CD8-positive, alpha-beta memory T cell (primary cell): ENCODE measurements at places on chromosomes 3 and 15.

DNA sequence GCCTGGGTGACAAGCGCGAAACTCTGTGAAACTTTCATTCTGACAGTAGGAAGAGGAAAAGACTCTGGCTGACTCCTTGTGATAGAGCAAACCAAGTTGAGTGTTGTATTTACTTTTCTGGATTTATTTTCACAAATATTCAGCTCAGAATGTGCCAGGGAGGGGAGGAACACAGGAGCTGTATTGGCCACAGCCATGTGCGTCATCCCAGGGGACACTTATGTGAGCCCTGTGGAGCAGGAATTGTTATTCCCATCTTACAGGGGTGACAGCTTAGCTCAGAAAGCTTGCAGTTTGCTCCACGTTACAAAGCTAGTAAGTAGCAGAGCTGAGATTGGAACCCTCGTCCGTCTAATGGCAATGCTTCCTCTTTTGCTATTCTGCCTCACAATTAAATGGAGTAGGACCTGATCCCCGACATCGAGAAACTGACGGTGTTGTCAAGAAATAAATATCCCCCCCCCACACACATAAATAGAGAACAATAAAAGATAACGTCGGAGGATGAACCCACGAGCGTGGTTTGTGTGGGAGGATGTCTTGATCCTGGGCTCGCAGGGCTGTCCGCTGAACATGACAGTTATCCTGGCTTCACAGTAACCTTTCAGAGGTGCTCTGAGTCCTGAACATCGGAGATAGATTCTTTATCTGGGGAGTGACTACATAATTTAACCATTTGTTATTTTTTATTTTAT, 151.6 kb upstream of the CTDSPL start:
- H3K27me3 ChIP-seq, result no peaks in the 10 kb centered on the region
- no peak overlapping the region for H3K4me3 ChIP-seq
- no peak overlapping the region for H3K27ac ChIP-seq
- no peaks in the 10 kb centered on the region for H3K4me1 ChIP-seq
- no peak for DNase-seq
- no peaks in the 10 kb centered on the region for H3K36me3 ChIP-seq

DNA sequence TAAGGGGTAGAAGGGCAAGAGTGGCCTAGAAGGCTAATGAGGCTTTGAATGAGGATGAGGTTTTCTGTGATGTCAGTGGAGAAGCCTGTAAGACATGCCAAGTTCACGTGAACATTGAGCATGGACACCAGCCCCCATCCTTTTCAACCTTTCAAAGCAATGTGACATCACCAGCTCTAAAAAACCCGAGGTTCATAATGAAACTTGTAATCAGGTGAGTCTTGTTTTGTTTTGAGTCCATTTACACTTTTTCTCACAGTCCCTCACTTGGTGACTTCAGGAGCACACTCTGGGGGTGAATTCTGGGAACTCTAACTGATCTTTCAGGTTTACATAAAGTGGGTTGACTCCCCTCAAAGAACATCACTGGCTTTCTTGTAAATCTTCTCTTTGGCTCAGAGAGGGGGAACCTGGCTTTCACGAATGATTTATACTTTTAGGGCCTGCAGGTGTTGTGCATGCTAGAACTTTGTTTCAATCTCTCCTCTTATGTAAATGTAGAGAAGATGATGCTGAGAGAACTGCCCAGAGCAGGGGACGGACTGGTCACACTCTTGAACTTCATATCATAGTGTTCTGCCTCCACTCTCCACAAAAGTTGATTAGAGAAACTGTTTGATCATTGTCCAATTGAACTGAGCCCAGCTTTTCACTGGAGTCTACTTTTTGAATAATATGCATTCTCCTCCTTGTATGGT, 224.7 kb upstream of the SATB1 start:
- no peaks in the 10 kb centered on the region for H3K36me3 ChIP-seq
- peak; percentile 3 for DNase-seq
- H3K27ac ChIP-seq, result no peak overlapping the region

DNA sequence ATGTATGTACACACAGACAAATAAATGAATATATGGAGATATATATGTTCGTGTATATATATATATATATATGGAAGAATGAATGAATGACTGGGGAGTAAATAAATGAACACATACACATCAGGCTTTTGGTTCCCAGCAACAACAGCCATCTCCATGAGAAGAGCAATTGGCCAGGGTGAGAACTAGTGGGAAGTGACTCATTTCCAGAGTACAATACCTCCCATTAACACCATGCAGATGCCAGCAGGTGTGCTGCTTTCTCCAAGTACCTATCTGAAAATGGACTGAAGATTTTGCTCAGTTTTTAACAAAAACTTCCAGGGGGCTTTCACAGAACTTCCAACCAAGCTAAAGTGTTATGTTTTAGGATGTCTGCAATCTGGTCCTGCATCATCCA, 179.8 kb upstream of the SLC2A2 start:
- no peak for DNase-seq
- peaks cover 18% of the 10 kb centered on the region for H3K36me3 ChIP-seq
- H3K4me1 ChIP-seq, result no peaks in the 10 kb centered on the region
- H3K4me3 ChIP-seq, result no peak overlapping the region

DNA sequence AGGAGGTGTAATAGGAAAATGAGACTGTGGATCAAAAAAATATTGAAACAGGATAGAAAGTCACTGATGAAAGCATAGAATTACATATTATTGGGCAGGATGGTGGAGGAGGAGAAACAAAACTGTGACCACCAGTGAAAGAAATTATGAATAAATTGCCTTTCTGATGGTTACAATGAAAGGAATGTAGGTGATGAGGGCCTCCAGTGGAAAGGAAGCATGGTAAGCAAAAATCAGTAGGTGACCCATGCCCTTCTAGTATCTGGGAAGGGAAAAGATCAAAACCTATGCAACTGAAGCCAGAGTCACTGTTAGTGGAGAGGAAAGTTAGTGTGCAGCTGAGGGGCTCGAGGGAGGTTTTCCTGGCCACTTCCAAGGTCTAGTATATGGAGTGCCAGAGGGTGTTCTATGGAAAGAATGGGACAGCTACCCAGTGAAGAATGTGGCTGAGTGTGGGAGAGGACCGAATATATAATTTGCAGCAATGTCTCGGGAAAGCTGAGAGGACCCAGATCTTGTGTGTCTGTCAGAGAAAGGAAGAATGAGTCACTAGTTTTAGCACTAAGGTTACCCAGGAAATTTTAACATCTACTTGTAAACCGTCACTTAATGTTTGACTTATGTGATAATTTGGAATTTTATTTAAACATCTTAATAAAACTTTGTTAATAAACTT, 146.2 kb downstream of the NFKBIZ start:
- H3K27me3 ChIP-seq, result no peaks in the 10 kb centered on the region
- no peaks in the 10 kb centered on the region for H3K4me1 ChIP-seq
- no peaks in the 10 kb centered on the region for H3K36me3 ChIP-seq
- no peak overlapping the region for H3K27ac ChIP-seq
- DNase-seq, result no peak

DNA sequence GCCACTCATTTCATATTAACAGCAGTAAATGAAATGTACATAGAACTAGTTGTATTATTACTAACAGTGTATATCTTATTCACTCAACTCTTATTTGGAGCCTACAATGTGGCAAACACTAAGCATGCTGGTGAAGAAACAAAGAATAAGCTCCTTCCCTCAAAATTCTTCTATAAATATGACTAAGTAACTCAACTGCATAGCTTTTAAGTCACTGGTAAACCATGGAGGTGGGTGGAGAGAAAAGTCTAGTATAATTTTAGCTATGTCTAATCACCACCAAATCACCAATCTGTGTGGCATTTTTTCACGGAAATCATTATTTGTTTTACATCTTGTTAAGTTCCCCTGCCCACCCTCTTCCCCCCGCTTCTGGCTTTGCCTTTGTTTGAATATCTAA, 17.5 kb downstream of the COPS2 start:
- no peaks in the 10 kb centered on the region for H3K27me3 ChIP-seq
- H3K4me1 ChIP-seq, result no peaks in the 10 kb centered on the region
- no peak overlapping the region for H3K27ac ChIP-seq
- DNase-seq, result no peak

DNA sequence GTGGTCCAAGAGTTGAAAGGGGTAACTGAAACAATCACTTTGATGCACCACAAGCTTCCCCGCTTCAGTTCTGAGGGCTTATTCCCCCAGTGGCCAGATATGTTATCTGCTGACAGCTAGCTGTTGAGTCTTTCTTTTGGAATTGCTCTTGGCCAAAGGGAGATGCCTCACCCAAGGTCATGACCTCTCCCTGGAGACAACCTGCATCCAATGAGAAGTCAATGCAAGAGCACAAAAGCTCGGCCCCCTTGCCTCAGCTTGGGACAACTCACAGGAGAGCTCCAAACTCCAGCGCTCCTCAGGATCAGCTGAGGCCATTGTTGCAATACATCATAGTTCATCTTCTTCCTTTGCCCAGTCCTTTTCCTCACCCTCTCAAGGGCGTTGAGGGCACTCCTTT, 31.0 kb upstream of the THBS1 start:
- H3K27ac ChIP-seq, result no peak overlapping the region
- no peaks in the 10 kb centered on the region for H3K27me3 ChIP-seq
- no peaks in the 10 kb centered on the region for H3K4me1 ChIP-seq
- no peak for DNase-seq
- no peaks in the 10 kb centered on the region for H3K36me3 ChIP-seq
- H3K4me3 ChIP-seq, result no peak overlapping the region

DNA sequence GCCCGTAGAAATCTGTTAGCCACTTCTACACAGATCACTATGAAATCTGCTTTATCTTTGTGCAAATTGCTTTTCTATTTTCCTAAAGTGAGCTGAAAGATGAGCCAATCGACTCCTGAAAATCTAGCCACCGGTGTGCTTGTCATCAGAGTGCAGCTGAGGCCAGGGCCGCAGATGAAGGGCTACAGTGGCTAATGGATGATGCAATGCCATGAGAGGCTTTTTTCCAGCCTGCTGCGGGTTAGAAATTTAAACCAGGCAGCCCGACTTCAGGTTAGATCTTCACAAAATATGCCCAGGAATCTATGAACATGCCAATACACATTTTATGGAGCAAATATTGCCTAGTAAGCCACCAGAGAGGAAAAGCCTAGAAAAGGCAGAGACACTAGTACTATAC, 948.2 kb upstream of the CFAP20DC start:
- peaks cover 83% of the 10 kb centered on the region for H3K4me1 ChIP-seq
- no peaks in the 10 kb centered on the region for H3K27me3 ChIP-seq
- no peak overlapping the region for H3K4me3 ChIP-seq
- no peak for DNase-seq
- no peak overlapping the region for H3K27ac ChIP-seq

DNA sequence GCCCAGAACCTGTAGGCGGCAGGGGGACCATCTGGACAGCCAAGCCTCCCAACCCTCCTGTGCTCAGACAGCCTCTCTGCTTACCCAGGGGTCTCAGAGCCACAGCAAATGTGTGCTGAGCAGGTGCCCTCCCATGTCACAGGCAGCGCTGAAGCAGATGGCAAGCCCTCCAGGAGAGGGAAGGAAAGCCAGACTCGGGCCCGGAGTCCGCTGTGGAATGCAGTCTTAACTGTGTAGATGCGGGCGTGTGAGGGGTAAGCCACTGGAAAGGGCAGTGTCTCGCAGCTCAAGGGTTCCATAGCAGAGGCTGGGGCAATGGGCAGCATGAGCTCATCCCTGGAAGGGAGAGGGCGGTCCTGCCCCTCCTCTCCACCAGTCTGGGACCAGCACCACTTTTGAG, 45.6 kb downstream of the UMPS start:
- no peak overlapping the region for H3K27ac ChIP-seq
- DNase-seq, result no peak
